Cortex of kidney (tissue), 1 donor: ENCODE measurements at places on chromosomes 12 and 14.

GRCh38 chr14:30496852-30497251 is 62.1 kb upstream of the G2E3 start:
- DNase-seq = no peak

- no peak for DNase-seq
Measured at GRCh38 chr12:9925705-9926393, 6.3 kb downstream of the CLEC2A start.

DNA sequence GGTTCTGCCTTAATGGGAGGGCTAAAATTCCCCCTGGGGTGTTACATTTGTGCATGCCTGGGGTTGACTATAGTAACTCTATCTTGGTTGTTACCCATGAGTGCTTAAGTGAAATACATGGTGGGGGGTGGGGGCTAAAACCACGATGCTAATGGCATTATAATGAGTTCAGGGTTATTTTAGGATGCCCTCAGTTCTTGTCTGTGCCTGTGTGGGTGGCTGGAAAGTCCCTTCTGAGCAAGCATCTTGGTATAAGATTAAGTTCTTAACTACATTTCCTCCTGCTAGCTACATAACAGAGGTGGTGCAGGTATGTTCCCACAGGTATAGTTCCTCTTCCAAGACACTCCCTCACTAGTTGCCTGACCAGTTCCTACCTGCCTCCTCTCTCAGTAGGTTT is 822.3 kb downstream of the LRFN5 start:
- no peak for DNase-seq

- DNase-seq = no peak
Measured at GRCh38 chr14:83255015-83255726, 1721.5 kb upstream of the SEL1L start.

GRCh38 chr14:97262336-97262735 is 465.2 kb downstream of the VRK1 start:
- DNase-seq = no peak

- no peak for DNase-seq
Measured at GRCh38 chr12:42129595-42130204, 15.0 kb downstream of the GXYLT1 start.

GRCh38 chr12:109228664-109229063 is 80.4 kb downstream of the FOXN4 start:
- no peak for DNase-seq

GRCh38 chr14:91326514-91327249 is 82.2 kb upstream of the GPR68 start:
- DNase-seq = no peak

DNA sequence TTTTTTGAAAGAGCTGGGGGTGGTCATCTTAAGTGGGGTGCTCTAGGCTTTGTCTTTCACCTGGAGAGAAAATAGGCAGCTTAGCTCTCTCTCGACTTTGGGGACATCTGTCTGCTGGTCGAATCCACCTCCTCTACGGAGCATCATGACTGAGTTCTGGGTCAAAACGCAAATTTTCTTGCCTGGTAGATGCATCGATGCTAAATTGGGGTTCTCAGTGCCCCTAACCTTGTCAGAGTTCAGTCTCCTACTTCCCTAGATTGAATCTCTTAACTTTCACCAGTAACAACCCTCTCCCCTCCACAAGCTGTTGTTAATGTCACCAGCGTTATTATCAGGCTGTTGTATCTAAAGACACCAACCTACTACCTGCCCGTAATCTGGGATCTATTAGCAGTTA is 682 bp downstream of the FLRT2 start:
- no peak for DNase-seq

DNA sequence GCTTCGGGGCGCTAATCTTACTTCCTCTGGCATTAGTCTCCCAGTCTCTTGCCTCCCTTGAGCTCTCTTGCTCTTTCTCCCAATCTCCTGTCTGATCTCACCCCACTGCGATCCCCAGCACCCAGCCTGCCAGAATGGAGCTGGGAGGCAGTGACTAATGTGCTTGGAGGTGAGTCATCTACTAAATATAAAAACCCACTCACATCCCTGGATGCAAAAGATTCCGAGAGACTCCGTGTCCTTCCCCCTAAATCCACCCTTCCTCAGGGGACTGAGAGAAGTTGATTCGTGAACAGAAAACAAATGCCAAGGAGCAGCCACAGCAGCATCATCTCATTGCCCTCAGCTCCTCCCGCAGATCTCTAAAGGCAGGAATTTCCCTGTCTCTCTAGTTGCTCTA is 45.7 kb upstream of the KCNA5 start:
- DNase-seq = no peak

GRCh38 chr12:39533951-39534350 is 85.7 kb downstream of the ABCD2 start:
- DNase-seq = no peak

GRCh38 chr12:116431677-116432300 is 127.4 kb upstream of the MAP1LC3B2 start:
- no peak for DNase-seq

DNA sequence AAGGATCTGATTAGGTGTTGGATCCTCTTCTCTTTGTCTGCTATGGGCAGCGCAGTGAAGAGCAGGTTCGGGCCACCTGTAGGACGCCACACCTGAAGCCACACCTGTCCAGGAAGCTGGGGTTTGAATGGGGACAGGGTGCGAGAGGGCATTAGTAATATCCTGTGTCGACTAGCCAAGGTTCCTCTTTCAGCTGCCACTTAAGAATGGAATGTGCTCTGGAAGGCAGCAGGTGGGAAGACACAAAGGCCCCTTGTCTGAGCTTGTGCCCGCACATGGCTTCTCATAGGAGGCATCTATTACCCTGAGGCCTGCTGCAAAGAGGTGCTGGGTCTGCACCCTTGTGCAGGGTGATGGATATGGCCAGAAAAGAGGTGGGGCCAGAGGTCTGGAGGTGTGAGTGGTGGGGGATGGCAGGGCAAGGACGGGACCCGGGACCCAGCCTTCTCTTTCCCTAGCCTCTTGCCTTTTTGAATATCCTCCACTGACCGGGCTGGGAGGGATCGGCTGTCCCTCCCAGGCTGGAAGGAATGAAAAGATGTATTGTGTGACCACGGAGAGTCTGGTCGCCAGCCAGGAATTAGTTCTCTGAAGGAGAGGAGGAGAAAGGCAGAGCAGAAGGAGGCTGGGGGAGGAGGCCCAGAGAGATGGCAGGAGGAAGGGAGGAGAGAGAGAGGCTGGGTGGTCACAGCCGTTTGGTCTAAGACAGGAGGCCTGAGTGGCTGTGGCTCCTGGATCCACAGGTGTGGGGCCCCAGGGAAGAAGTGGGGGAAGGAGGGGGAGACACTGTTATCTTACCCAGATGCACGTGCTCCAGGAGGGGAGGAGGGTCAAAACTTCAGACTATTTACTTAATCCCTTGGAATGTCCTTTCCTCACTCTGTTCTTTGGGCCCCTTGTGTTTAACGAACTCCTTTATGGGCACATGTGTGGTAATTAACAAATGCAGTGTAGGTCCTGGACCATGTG is 101.5 kb downstream of the SMOC1 start:
- no peak for DNase-seq

DNA sequence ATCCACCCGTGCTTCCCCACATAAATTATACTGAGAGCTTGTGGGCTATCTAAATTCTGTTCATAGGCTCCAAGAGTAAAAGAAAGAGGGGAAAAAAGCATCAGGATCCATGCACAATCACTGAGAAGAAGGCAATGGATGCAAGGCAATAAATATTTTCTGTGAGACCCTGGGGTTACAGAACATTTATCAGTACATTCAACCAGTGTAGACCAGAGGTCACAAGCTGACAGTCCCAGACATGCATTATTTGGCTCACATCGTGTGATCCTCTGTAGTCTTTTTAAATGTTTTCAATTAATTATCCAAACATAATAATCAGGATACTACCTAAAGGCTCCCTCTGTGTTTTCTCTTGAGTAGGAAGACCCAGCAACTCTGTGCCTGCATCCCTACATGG is 267.9 kb upstream of the CAND1 start:
- no peak for DNase-seq

DNA sequence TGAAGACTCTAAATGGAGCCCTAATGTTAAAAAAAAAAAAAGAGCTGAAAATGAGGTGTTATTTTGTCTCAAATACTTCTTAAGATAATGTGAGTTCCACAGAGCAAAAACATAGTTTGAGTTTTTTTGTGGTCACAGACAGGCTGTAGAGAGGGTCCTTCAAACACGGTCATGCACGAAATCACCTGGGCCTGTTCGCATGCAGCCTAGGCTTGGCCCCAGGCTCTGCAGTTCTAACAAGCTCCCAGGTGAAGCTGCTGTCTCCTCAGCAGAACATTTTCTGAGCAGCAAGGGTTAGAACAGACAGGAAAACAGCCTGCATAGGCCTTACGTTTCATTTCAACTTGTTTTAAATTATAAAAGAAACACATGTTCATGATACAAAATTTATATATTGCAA is 65.4 kb upstream of the TBPL2 start:
- DNase-seq = no peak

GRCh38 chr14:37602605-37603453 is 7.4 kb downstream of the TTC6 start:
- DNase-seq = no peak

DNA sequence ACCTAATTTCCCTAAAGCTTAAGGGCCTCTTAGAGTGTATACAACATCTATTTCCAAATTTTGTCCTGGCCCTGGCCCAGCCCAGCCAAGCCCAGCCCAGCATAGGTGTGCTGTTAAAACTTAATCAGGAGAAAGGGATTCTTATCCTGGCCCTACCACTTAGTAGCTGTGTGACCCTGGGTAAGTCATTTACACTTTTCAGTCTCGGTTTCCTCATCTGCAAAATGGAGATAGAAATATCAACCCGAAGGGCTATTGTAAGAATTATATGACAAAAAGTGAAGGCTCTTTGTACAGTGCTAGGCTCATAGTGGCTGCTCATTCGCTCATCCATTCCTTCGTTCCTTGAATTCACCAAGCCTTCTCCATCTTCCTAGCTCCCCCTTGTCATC is 442 bp downstream of the ERG28 start:
- DNase-seq = no peak

DNA sequence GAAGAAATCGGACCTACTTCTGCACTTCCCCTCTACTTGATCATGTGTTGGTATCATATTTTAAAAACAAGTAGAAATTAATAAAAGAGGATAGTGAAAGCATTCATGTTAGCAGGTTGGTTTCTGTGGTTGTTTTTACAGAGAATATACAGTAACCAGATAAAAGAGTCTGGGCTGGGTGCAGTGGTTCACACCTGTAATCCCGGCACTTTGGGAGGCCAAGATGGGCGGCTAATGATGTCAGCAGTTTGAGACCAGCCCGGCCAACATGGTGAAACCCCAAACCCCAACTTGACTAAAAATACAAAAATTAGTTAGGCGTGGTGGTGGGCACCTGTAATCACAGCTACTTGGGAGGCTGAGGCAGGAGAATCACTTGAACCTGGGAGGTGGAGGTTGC is 55.9 kb downstream of the LRP6 start:
- DNase-seq = no peak

DNA sequence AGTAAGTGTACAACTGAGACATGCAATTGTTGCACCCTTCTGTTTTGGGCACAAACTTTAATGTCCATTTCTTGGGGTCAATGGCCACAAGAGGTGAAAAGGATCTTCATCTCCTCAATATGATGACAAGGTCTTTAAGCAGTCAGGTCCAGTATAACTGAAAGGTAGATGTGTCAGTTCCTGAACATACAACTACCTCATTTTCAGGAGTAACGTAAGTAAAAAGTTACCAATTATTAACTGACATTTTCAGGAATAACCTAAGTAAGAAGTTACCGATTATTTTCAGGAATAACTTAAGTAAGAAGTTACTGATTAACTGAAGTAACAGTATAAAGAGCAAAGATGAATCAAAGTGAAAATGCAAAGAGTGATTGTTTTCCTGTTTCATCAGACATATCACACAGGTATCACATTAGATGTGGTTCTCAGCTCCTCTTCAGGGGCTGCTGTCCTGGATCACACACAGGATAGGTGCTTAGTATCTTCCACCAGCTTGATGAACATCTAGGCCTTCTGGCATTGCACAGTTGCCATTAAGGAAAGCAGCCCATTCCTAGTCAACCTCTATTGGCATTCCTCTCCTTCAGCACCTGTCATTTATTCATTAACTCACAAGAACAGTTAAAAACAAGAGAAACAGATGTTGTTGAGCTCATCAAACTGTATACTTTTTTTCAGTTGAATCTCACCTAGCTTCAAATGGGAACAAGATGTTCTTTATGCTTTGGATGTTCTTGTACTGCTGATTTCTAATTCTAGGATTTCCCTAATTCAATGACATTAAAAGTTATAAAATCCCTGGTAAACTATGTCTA is 200.0 kb downstream of the FOXG1 start:
- no peak for DNase-seq

GRCh38 chr12:29781705-29782266 is 2.0 kb downstream of the TMTC1 start:
- DNase-seq = no peak

- no peak for DNase-seq
Measured at GRCh38 chr14:68018598-68018997, 199.0 kb downstream of the RAD51B start.

GRCh38 chr12:89126712-89127111 is 225.6 kb downstream of the DUSP6 start:
- DNase-seq = no peak

DNA sequence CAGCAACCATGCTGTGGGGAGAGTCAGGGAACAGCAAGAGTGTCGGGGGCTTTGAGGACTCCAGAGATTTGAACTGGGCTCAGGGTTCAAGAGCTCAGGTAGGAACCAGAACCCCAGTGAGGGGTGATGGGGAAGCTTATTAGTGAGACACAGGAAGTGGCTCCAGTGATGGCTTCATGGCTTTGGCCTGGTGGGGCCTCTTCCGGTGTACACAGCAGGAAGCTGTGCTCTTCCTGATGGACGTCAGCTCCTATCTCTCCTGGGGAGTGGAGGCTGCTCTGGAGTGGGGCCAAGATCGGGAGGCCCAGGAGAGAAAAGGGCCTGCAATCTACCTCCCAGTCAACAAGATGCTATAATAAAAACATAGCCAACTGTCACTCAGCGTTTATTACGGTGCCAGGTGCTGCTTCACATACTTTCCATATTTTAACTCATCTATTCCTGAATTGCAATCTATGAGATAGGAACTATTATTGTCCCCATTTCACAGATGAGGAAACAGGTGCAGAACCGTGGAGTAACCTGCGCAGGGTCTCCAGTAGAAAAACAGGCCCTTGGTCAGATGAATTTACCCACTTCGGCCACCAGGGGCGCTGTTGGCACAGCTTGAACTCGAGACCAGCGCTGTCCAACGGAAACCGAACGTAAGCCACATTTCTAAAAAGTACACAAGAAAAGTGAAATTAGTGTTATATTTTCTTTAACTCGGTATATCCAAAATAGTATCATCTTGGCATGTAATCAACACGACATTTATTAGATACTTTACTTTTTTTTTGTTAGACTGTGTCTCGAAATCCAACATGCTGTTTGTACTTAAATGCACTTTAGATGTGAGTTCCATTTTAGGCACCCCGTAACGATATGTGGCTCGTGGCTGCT is 63.6 kb upstream of the DLK1 start:
- DNase-seq = no peak

- no peak for DNase-seq
Measured at GRCh38 chr14:27077214-27077613, 479.4 kb upstream of the NOVA1 start.

- no peak for DNase-seq
Measured at GRCh38 chr12:31687101-31687527, 27.6 kb downstream of the ETFBKMT start.

- DNase-seq = no peak
Measured at GRCh38 chr14:101835566-101835965, 74.1 kb downstream of the PPP2R5C start.
